SK-N-SH (cell line): ENCODE measurements at places on chromosomes 6 and 20. TPM values are rescaled to one million over a fixed set of nuclear protein-coding genes. Genes with fewer than 3 reads are reported as not detected.
A peak's percentile ranks its signal among the peaks of the same experiment; 100 is the strongest.

The NRN1 gene
- 8.5 and 8.9 TPM in 2 replicates for polyA plus RNA-seq

The FKBP1C gene
- polyA plus RNA-seq, result 1.2 and 1.7 TPM in 2 replicates

- no peak for DNase-seq
Measured at GRCh38 chr6:168365422-168366165, 46.0 kb upstream of the DACT2 start.

GRCh38 chr20:44504402-44505307, 17.2 kb downstream of the SERINC3 start:
- no peak for DNase-seq

GRCh38 chr6:144017166-144018094, 9.4 kb upstream of the PLAGL1 start:
- no peak for DNase-seq

- DNase-seq, result peak; percentile 34
Measured at GRCh38 chr20:12638633-12639312, 370.0 kb upstream of the SPTLC3 start.

GRCh38 chr6:52180787-52181558, 5.2 kb upstream of the IL17A start:
- no peak for DNase-seq

The CST5 gene
- polyA plus RNA-seq, result not detected in 2 replicates

GRCh38 chr20:33881989-33882388, 70.8 kb downstream of the CHMP4B start:
- DNase-seq, result no peak

DNA sequence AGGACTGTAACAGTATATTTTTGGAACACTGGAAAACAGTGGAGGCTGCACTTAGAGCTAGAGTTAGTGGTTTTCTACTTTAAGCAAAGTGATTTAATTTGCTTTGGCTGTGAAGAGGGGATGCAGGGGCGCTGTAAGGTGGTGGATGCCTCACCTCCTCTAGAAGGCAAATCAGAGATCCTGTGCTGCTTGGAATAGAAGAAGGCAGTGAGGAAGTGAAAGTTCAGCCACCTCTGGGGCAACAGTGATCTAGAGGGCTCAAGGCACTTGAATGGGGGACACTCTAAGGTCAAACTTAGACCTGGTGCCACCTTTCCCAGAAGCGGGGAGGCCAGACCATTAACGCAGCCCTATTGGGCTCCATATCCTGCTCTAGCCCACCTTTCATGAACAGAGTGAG, 19.0 kb upstream of the SNRPB2 start:
- DNase-seq, result no peak

The RAB44 gene
- 0.10 and 0.12 TPM in 2 replicates for polyA plus RNA-seq
